ENCODE measurements at places on chromosomes 7 and 10.

- DNase-seq, result no peak
Measured at GRCh38 chr10:103712146-103712545, 143.2 kb downstream of the SH3PXD2A start.

DNA sequence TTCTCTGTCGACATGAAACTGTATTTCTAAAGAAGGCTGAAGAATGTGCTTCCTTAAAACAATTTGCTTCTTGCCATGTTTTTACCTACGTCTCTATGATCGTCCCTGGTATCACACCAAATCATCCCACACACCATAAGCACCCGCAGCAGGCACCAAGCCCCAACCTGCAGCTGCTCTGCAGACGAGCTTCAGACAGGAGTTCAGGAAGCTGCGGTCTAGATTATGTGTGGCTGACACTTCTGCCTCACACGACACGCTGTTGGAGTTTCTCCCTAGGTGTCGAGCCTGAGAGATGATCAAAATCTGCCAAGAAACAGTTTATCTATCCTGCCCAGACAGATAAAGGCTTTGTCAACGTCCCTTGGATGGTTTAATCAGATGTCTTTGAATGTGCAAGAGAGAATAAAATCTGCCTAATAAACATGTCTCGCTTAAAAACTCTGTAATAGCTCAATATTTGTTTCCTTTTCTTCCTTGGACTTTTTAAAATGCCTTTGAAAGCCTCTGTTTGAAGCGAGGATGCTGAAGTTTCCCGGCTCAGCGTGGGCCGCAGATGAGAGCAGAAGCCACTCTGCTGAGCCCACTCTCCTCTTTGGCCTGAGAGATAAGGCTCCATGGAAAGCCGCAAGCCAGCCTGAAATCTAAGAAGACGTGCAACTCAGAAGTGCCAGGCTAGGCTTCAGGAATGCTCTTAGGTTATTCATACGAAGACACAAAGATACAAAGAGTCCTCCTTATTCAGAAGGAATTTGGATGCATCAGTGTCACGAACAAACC is 158.3 kb upstream of the PFKP start:
- DNase-seq, result no peak

DNA sequence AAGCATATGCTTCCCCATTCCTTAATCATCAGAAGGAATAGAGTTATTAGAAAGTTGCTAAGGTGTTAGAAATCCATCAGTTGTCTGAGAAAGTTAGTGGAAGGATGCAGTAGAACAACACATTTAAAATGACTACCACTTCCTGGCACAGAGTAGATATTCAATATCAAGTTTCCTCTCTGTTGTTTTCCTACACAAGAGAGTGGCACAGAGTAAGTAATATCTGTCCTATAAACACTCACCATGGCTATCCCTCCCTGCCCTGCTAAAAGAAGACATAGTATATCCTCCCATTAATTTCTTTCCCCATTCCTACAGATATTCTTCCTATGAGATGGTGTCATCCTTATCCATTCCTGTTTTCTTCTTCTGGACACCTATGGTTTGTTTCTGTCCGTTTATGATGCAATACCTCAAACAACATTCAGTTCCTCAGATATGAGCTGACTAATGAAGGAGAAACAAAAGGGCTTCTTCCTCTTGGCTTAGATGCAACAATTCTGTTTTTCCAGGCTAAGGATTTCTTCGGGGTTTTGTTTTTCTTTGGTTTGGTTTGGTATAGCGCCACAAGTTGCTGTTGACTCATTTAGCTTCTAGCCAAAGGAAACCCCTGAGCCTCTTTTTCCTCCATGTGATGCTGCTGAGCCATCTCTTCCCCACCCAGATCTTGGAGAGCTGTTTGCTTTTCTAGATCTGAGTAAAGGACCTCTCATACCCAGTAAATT is 32.9 kb upstream of the BPGM start:
- no peak for DNase-seq

- DNase-seq, result no peak
Measured at GRCh38 chr10:69141304-69141703, 17.3 kb downstream of the VPS26A start.

- DNase-seq, result no peak
Measured at GRCh38 chr7:134699021-134699818, 52.6 kb downstream of the BPGM start.

- no peak for DNase-seq
Measured at GRCh38 chr10:110358278-110358677, 53.6 kb upstream of the SMNDC1 start.

GRCh38 chr7:13036256-13036780 is 348.9 kb downstream of the ARL4A start:
- DNase-seq, result no peak

DNA sequence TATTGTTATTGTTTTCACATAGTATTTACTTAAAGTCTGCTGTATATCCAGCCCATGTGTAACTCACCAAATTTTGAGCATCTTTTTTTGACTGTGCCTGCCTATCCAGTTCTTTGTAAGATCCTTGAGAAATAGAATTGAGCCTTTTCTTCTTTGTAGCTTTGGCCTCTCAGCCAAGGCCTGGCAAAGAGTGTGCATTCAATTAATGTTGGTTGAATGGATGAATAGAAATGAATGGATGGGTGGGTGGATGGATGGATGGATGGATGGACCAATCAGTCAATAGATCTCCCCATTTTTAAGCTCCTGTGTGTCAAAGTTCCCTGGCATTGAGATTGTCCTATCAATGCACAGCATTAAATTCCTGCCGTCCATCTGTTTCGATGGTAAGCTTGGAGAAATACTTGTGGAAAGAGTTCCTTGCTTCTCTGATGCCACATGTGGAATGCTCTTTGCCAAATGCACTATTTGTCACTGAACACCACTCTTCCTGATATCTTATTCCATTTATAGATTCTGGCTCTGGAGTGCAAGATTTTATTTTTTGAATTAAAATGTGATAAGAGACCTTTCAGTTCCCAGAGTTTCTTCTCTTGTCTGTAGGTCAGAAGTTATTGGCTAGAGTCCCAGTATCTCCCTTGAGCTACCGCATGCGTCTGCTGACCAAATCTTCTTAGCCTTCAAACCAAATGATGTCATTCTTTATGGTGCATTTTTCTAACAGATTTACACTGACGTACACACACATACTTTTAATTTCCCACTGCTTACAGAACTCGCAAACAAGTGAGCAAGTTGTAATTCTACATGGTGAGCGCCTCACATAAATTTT is 20.7 kb upstream of the ADRB1 start:
- DNase-seq, result no peak

DNA sequence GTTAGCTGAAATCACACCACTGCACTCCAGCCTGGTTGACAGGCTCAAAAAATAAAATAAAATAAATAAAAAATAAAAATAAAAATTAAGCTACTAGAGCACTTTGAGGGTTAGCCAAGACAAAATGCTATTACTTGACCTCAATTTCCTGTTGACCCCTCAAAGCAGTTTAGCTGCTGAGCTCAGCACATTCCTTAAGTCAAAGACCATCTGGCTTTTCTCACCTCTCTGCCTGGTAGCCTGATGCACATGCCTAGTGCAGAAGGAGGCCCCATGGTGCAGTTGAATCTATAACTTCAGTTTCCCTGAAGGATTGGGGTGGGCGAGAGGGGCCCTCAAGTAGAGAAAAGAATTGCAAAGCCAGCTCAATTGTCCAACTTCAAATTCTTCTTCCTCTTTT is 211.1 kb upstream of the GALNT17 start:
- DNase-seq, result no peak

DNA sequence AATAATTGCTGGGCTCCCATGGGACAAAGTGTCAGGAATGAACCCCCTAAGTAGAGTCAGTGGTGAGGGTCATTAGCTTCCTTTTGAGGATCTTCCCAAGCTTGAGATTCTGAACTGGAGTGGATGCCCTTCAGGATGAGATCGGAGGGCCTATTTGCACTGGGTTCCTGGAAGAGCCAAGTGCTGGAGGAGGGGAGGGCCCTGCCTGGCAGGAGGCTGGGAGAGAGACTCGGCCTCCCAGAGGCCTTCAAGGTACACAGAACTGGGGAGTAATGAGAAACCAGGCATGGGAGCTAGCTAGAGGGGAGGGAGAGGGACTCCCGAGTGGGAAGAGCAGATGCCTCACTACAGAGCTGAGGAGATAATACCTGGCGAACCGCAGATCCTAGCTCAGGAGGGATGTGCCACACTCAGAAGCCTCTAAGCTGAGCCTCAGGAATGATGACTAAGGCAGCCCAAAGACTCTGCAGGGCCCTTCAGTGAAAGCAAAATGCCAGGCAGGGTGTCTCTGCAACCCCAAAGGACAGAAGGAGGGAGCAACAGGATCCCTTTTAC is 9.4 kb downstream of the PDAP1 start:
- no peak for DNase-seq

- no peak for DNase-seq
Measured at GRCh38 chr10:82037076-82037475, 162.1 kb downstream of the NRG3 start.

GRCh38 chr10:114730291-114730690 is 72.2 kb upstream of the ABLIM1 start:
- DNase-seq, result no peak

DNA sequence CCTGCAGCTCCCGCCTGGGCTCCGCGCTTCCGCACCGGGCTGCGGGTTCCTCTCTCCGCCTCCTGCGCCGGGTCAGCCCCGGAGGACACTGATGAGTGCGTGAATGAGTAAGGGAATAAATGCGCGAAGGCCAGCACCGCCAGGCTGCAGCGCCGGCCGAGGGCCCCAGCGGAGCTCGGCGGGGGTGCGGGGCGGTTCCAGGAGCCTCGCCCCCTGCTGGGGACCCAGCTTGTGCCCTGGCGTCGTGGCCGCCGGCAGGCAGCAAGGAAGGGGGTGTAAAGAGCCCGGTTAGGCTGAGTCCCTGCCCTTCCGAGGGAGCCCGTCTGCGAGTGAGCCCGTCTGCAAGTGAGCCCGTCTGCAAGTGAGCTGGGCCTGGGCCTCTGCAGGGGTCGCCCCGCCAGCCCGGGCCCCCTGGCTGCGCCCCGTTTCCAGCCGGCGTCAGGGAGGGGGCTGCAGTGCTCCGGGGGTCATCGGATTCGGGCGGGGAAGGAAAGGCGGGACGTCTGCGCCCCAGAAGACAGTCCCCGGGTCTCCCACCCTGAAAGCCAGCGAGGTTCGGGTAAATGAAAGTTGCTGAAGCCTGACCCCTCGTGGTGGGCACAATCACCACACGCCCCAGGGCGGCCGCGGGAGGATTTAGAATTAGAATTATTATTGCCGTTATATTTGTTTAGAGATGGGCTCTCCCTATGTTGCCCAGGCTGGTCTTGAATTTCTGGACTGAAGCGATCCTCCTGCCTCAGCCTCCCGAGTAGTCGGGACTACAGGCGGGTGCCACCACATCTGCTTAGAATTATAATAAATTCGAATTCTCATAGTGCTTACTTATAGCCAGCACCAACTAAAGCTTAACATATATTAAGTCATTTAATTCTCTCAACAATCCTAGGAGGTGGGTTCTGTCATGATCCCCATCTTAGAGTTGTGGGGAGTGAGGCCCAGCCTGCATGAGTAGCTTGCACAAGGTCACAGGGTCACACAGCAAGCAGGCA is 8.6 kb upstream of the CRYGN start:
- peak; percentile 81 for DNase-seq

GRCh38 chr7:1409555-1409954 is 49.7 kb downstream of the MICALL2 start:
- DNase-seq, result no peak

- DNase-seq, result no peak
Measured at GRCh38 chr7:95199779-95200558, 124.4 kb downstream of the PON1 start.

- DNase-seq, result peak; percentile 69
Measured at GRCh38 chr10:6445671-6446316, 134.3 kb downstream of the PRKCQ start.

GRCh38 chr10:118867768-118868167 is 113.0 kb upstream of the CACUL1 start:
- no peak for DNase-seq

GRCh38 chr7:14720785-14721184 is 181.8 kb downstream of the DGKB start:
- DNase-seq, result no peak

DNA sequence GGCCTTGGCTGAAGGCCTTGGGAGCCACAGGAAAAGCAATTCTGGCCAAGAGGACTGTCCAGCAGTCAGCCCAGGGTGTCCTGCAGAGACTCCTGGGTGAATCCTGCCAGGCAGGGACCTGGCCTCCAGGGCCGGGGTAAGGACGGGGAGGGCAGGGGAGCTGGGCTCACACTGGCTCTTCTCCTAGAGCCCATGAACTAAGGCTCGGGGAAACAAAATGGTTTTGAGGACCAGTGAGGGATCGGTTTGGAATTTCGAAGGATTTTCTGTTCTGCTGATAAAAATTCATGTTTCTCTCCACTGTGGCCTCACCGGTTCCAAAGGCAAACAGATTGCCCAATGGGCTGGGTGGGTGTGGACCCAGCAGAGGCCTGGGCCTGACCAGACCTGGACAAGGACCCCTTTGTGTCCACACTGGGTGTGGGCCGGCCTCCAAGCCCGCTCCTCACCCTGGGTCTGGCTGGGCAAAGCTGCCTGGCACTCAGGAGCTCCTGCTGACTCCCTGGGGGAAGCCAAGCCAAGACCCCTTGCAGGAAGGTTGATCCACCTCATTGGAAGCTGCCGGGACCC is 27.3 kb downstream of the FAM20C start:
- DNase-seq, result no peak

DNA sequence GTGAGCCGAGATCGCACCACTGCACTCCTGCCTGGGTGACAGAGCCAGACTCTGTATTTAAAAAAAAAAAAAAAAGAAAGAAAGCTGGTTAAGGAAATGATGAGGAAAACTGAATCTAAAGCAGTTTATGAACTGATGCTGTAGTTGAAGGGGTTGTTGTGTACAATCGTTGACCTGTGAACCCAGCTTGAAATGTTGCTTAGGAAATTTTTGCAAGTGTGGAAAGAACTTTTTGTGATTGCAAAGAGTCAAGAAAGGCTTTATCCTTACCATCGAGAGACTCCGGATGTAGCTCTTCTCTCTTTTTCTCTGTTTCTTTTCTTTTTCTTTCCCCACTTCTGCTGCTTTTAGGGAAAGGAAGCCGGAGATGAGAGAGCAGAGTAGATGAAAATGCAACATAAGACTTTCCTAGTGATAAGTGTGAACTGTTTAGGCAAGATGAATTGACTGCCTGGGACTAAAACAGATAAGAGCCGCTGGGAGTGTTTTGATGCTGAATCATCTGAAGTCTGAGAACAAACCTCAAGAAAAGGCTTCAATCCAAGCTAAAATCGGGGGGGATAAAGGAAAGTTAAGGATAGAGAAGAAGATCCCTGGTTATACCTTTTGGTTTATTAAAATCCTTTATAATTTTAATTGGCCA is 69.0 kb downstream of the TAF3 start:
- no peak for DNase-seq

DNA sequence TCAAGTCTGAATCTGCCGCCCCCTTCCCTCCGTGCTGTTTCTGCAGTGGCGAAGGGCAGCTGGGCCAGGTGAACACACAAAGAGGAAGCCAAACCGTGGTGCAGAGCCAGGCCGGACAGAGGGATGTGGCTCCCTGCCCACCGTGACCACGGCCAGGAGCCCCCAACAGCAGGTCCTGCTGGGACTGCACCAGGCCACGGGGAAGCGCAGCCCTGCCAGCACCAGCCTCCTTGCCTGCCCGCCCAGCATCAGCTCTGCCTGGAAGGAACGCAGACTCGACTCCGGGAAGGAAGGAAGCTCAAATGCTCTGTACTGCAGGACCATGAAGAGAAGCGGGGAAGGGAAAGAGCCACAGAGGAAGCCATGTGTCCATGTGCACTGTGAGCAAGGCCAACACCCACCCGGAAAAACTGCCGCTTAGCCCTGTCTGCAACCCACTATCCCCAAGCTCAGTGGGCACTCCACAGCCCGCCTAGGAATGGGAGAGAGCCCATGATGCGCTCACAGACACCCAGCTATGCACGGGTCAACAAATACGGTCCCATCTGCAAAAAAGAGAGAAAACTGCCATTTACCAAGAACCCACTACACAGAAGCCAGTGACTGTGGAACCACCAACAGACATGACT is 19.0 kb downstream of the GPER1 start:
- DNase-seq, result no peak

- no peak for DNase-seq
Measured at GRCh38 chr7:744854-745430, 17.9 kb upstream of the PRKAR1B start.

Data from activated naive CD4-positive, alpha-beta T cell treated with Interleukin-2 at 50 U/mL for 16 hours (primary cell).